ENCODE measurements at places on chromosomes 1 and 21. TPM values are rescaled to one million over a fixed set of nuclear protein-coding genes. Genes with fewer than 3 reads are reported as not detected.

Gene FGR
- polyA plus RNA-seq: 7.2 TPM

- no peak for DNase-seq
Measured at GRCh38 chr1:118736322-118736721, 251.8 kb downstream of the TBX15 start.

Gene LORICRIN
- polyA plus RNA-seq: not detected

Gene RNASEL
- 1.4 TPM for polyA plus RNA-seq

Gene KLF17
- not detected for polyA plus RNA-seq

DNA sequence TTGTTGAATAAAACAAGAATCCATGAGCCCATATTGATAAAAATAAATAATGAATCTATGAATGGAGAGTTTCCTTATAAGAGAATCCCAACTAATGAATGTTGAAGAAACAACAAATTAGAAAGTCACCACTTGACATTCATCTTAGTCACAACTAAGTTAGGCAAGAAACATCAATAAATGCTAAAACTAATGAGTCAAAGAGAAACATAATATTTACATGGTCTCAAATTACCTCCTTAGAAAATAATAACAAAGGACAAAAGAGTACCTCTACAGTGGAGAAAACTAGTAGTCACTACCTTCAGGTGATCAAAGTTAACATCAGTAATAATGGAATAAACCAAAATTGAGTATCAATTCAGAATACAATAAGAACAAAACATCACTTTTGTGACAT lies 93.5 kb downstream of the AKT3 start:
- DNase-seq: no peak

DNA sequence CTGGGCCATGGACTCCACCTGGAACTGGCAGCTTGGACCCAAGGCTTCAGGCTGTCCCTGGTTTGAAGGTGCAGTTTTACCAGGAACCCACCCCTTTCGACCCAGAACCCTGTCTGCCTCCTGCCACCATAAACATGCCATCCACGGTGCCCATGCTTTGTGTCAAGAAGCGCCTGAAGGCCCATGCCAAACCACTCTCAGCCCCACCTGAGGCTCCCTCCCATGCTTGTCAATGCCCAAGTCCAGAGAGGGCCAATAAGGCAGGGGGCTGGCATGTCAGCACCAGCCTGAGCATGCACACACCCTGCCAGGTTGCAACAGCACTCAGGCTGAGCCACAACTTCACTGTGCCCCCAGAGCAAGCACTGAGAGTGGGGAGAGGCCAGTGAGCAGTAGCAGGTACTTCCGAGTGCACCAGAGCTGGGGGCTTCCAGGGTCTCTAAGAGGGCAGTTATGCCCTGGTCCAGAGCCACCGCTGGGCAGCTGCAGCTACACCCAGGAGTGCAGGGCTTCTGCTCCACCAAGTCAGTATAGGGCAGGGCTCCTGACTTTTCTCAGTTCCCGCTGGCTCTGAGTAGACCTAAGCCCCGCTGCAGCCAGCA lies 1256.0 kb downstream of the AMY1C start:
- DNase-seq: no peak

Gene LRRIQ3
- polyA plus RNA-seq: 0.27 TPM

DNA sequence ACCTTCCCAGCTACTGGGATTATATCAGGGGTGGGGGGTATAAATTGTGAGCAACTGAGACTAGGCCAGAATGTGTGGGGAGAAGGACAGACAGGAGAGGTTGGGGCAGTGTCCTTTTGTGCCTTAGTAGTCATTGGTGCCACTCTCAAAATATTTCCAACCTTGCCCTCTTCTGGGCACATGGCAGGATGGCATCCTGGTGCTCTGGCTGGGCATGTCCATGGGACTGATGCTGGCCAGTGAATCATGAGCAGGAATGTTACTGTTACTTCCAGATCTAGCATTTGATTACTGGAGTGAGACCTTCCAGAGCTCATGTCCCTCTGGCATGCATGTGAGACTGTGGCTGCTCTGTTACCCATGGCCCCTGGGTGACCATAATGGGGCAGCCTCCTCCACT lies 151.2 kb downstream of the MATN1 start:
- no peak for DNase-seq

- DNase-seq: no peak
Measured at GRCh38 chr1:121458291-121459048, 273.7 kb downstream of the SRGAP2C start.

GRCh38 chr1:65827346-65827745 lies 34.7 kb downstream of the PDE4B start:
- DNase-seq: no peak

Gene PTBP2
- polyA plus RNA-seq: 9.4 TPM

DNA sequence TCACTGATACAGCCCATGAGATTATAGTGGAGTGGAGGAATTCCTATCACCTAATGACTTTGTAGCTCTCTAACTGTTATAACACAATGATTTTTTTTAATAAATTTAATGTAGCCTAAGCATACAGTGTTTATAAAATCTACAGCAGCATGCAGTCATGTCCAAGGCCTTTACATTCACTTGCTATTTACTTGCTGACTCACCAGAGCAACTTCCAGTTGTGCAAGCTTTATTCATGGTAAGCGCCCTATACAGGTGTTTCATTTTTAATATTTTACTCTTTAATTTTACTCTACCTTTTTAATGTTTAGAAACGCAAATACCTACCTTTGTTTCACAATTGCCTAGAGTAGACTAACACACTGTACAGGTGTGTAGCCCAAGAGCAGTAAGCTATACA lies 1652.2 kb downstream of the BRINP3 start:
- DNase-seq: no peak

Gene KIAA1614
- polyA plus RNA-seq: 9.4 TPM

GRCh38 chr21:42088658-42089057 lies 17.5 kb downstream of the UMODL1 start:
- no peak for DNase-seq

Gene SLC6A17
- polyA plus RNA-seq: 0.15 TPM

DNA sequence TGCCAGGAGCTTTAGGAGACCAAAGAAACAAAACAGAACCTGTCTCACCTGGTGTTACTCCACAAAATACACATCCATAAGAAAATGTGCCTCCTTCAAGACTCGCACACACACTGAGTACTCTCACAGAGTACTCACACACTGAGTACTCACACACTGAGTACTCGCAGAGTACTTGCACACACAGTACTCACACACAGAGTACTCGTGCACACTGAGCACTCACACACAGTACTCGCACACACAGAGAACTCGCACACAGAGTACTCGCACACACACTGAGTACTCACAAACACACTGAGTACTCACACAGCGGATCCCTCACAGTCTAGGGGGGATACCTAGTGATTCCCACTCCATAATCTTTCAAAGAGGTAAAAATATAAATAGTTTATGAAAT lies 40.3 kb downstream of the PCSK9 start:
- DNase-seq: no peak

Gene MAP1LC3C
- polyA plus RNA-seq: not detected
